ENCODE measurements at places on chromosomes 5 and 9.

DNA sequence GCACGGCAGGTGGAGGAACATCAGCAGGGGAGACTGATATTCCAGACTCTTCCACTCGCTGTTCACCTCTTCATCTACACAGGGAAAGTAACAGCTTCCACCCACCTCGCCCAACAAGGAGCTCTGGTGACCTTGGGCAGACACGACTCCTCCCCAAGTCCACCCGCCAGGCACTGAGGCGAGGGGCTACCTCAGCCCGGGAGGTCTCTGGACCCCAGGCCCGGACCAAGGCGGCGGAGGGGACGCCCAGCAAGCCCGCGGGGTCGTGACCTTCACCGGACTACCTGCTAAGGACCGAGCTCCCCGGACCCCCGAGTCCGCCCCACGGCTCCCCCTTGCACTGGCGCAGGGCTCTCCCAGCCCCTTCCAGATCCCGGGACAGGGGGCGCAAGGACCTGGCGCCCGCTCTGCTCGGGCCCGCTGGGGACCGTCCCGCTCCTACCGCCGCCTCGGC is 70.2 kb upstream of the LPCAT1 start:
- DNase-seq, result peak; percentile 32

GRCh38 chr9:26561928-26562327 is 330.7 kb downstream of the CAAP1 start:
- DNase-seq, result no peak

- DNase-seq, result peak; percentile 96
Measured at GRCh38 chr5:31854181-31855133, 215.5 kb downstream of the PDZD2 start.

GRCh38 chr9:127783111-127784008 is 2.5 kb upstream of the CDK9 start:
- no peak for DNase-seq

GRCh38 chr5:135094339-135095051 is 60.5 kb upstream of the PITX1 start:
- DNase-seq, result no peak

Data from NCI-H82 (cell line).